A549 treated with ZK216348 at 1 μM for 4 hours (cell line): ENCODE measurements at places on chromosomes 4 and X. TPM values are rescaled to one million over a fixed set of nuclear protein-coding genes. Genes with fewer than 3 reads are reported as not detected.

Gene PAGE4
- not detected in 5 replicates for total RNA-seq

Gene FAM241A
- total RNA-seq, result 0.53 to 1.2 TPM (median 0.91 TPM) in 5 replicates

Gene CPLX1
- total RNA-seq, result 0.46 to 1.5 TPM (median 0.88 TPM) in 5 replicates

Gene IL2RG
- total RNA-seq, result 0.09 to 0.21 TPM (median 0.18 TPM) in 3 of 5 replicates, not detected in the others

Gene NRK
- not detected in 5 replicates for total RNA-seq

Gene PPP1R2C
- not detected in 5 replicates for total RNA-seq

Gene GPRASP1
- total RNA-seq, result 0.22 to 0.42 TPM (median 0.34 TPM) in 5 replicates
